ENCODE measurements at places on chromosomes 4 and X.
A peak's percentile ranks its signal among the peaks of the same experiment; 100 is the strongest.

DNA sequence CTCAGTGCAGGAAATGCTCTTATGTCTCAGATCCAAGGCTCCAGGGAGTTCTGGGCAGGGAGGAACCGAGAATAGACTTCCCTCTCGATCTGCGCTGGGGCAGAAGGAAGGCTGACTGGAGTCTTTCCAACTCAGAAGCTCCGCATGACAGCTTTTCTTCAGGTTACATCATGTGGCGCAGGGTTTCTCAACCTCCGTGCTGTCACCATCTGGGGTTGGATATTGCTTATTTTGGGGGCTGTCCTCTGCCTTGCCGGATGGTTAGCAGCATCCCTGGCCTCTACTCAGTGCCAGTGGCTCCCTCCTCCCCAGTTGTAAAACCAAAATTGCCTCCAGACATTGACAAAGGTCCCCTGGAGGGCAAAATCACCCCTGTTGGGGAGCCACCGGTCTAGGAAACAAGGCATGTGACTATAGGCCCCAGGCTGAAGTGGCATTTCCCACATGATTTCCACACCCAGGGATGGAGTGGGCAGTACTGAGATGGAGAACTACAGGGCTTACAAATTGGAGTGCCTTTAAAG is 21.4 kb downstream of the REELD1 start:
- no peak for DNase-seq

- DNase-seq: no peak
Observed at GRCh38 chr4:108738003-108738706, 24.7 kb downstream of the ETNPPL start.

- peak; percentile 13 for DNase-seq
Observed at GRCh38 chrX:47623540-47624027, 3.9 kb upstream of the SYN1 start.

DNA sequence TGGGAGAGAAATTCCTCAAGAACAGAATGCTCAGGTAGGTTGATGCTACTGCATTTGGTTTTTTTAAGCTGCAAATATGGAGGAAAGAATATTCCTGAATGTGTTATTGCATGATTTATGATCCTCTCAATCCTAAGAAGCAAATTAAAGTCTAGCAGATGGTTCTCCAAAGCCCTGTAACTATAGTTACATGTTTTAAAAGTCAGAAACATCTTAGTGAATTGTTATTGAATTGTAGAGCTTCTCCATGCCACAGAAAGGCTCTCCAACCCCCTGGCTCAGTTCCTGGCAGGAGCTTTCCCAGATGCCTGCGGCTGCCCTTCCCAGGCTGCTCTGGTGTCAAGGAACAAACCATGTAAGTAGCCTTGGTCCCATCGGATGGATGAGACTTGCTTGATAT is 227.8 kb upstream of the GATB start:
- no peak for DNase-seq

DNA sequence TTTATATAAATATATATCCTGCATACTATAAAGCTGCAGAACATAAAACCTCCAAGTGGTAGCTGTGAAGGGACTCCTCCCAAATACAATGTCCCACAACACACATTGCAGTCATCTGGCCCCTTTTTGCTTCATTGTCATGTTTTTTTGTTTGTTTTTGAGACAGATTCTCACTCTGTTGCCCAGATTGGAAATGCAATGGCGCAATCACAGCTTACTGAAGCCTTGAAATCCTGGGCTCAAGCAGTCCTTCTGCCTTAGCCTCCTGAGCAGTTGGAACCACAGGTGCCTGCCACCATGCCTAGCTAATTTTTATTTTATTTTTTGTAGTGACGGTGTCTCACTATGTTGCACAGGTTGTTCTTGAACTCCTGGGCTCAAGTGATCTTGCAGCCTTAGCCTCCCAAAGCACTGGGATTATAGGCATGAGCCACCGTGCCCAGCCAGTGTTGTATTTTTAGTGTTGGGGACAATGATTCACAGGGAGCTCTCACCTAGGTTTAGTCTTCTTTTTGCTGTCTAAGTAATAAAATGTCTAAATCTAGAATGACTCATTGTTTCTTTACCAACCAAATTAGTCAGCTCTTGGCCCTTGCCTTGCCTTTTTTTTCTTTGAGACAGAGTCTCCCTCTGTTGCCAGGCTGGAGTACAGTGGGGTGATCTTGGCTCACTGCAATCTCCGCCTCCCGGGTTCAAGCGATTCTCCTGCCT is 24.0 kb upstream of the XIAP start:
- DNase-seq: no peak

DNA sequence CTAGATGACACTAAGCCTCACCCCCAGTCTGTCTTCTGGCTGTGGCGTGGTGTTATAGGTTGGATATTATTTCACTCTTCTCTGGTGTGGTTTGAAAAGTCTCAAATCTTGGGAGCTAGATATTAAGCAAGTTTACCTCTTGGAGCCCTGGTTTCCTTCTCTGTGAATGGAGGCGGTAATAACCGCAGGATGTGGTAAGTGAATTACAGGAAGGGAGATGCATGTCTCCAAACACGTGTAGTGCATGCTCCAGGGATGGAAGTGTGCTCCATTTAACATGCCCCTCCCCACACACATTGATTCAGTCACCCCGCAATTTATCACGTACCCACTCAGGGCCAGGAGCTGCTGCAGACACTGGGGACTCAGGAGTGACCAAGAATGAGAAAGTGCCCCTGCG is 4.9 kb downstream of the ZNF275 start:
- DNase-seq: no peak

GRCh38 chr4:175542786-175543185 is 269.3 kb downstream of the GPM6A start:
- no peak for DNase-seq

DNA sequence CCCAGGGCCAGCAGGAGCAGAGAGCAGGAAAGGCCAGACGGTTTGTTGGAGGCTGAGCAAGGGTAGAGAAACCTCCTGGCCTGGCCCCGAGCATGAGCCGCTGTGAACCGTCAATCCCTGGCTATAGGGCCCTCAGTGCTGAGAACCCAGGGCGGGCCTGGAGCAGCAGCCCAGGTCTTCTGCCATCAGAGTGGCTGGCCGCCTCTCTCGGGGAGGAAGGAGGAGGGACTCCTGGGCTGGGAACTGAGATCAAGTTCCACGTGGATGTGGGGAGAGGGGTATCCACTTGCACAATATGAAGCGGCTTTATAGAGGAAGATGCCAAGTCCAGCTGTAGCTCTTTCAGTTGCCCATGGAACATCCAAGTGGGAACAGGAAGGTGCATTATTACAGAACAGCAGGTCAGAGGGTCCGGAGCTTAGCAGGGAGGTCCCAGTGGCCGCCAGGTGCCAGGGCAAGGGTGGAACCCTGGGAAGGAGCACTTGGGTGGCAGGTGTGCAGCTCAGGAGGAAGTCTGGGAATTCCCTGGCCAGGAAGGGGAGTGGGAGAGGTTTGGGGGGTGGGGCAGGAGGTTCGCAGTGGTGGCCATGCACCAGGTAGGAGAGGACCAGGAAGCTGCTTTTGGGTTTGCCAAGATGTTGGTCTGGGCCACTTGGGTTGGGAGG is 31.7 kb upstream of the CRMP1 start:
- no peak for DNase-seq

GRCh38 chrX:2819345-2820135 is 9.2 kb upstream of the GYG2 start:
- DNase-seq: no peak

- no peak for DNase-seq
Observed at GRCh38 chr4:22949161-22949855, 256.6 kb downstream of the GBA3 start.

DNA sequence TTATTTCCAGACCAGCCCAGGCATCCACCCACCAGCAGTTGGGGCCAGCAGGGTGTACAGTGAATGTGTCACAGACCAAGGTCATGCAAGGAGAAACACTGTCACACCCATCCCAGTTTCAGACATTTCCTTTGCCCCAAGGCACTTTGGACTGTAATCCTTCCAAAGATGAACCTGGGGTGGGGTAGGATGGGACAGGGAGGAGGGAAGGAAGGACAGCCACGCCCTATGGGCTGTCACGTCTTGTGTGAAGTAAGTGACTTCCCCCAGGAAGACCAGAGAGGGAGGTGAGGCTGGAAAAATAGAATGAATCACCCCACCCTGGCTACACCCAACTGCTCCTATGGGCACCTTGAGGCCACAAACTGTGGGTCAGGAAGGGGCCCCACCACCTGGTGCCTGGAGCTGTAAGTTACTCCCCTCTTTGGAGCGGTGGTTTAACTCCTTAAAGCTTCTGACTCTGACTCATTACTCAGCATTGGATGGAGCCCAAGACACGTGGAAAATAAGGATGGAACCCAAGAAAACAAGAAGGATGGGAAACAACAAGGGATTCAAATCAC is 349.9 kb upstream of the KLF3 start:
- no peak for DNase-seq

DNA sequence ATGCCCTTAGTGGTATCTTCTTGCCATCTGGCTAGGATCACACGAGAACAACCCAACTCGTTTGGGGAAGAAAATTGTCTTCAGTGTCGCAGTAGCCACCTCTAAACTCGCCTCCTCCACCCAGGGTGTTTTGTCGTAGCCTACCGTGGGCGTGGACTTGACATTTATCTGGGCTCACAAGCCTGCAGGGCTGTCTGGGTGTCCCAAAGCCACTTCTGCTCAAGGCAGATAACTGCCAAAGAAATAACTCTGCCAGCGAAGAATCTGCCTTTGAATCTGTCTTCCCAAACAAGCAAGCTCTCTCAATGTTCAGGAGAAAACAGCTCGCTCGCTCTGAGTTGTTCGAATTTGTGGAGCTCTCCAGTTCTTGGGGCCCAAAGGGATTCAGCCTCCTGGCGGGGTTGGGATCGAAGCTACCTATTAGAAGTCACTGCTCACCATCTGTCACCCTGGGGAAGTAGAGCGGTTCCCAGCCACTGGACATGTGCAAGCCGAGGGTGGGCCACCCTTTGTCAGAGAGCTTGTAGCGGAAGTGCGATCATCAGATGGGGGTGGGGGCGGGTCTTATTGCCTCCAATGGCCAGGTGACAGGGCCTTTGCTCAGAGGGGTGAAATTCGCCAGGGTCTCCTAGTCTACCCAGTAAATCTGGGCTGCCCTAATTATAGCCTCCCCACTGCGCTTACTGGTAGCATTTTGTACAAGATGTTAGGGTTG is 14.8 kb downstream of the BLOC1S4 start:
- no peak for DNase-seq

GRCh38 chr4:38368613-38369012 is 295.4 kb upstream of the KLF3 start:
- no peak for DNase-seq

DNA sequence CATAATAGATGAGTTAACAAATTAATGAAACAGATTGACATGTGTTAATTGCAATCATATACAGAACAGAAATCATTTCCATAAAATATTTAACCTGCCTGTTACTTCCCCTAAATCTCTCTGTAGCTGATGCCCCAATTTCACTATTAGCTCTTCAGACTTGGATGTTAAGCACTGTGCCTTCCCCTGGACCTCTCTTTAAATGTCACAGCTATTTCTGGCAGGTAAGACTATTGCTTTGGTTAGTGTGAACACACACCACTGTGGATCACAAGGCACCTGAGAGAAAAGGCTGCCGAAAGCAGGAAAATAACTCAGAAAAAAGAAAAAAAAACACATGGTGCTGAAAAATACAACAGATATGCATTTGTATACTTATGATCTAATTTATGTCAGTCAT is 91.3 kb downstream of the SNCA start:
- no peak for DNase-seq

GRCh38 chr4:110704748-110705439 is 82.0 kb upstream of the PITX2 start:
- DNase-seq: no peak

DNA sequence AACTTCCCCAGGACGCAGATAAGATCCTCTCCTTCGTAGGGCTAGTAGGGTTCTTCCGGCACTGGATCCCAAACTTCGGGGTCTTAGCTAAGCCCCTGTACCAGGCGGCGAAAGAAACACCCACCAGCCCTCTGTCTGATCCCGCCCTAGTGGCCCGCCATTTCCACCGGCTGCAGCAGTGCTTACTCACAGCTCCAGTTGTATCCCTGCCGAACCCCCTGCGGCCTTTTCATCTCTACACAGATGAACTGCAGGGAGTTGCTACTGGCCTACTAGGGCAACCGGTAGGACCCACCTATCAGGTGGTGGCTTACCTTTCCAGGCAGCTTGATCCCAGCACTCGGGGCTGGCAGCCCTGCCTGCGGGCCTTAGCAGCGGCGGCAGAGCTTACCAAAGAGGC is 961.2 kb downstream of the RPA4 start:
- no peak for DNase-seq

DNA sequence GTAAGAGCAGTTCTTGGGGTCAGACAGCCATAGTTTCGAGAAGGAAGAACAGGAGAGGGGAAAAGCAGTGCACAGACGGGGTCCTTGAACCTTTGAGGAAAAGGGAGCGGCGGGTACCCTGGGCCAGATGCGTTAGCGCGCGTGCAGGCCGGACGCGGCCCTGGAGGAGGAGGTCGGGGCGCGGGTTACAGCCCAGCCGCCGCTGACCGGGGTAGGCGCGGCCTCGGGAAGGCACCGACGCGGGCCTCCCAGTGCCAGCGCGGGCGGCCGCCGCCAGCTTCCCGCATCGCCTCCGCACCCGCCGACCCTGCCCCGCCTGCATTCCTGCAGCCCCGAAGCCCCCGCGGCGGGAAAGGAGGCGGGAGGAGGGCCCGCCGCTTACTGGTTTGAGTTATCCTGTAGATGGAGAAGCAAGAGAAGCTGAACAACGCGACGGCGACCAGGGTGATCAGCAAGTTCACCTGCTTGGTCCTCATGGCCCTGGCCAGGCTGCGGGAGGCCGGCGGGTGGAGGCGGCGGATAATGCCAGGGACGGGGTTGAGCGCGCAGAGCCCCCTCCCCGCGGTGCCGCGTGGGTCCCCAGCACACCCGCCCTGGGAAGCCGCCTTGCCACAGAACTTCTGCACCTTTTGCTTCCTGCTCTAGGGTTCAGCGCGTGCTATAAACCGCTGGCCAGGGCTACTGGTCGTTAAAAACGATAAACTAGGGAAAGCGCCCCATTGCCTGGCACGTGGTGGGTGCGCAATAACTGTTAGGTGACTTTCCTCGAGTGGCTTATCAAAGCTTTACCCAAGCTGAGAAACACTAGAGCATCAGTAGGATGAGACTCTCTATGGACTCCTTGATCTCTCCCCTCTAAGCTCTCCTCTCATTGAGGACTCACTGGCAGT is at the start of gene MGAT4D:
Gene MGAT4D (minus strand): TSS at position 547 of the 890 bp plus-strand sequence. CDS start 71 bp downstream, at position 476.
- no peak for DNase-seq

DNA sequence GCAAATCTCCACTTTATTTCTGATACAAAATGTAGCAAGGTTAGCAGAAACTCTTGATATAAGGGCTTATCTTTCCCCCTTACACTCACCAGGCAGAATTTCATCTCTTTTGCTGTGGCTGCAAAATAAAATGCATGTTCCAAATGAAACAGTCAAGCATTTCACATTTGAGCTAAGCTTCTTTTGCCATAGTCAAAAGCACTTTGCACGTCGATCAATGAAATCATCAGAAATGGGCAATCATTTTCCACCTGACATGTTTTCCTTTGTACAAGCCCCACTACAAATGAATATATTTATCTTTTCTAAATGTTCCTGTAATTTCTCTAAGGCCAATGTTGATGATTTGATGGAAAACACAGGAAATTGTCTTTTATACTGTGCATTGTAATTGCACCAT is 178.4 kb downstream of the ANKRD50 start:
- DNase-seq: no peak

DNA sequence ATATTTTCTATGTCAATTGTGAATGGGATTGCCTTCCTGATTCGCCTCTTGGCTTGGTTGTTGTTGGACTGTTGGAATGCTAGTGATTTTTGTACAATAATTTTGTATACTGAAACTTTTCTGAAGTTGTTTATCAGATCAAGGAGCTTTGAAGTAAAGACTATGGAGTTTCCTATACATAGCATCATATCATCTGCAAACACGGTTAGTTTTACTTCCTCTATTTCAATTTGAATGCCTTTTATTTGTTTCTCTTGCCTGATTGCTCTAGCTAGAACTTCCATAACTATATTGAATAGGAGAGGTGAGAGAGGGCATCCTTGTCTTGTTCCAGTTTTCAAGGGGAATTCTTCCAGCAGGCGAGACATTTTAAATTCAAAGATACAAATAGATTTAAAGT is 226.5 kb downstream of the FBXO8 start:
- DNase-seq: no peak
